A673 (cell line): ENCODE measurements at places on chromosomes 12 and 14.

DNA sequence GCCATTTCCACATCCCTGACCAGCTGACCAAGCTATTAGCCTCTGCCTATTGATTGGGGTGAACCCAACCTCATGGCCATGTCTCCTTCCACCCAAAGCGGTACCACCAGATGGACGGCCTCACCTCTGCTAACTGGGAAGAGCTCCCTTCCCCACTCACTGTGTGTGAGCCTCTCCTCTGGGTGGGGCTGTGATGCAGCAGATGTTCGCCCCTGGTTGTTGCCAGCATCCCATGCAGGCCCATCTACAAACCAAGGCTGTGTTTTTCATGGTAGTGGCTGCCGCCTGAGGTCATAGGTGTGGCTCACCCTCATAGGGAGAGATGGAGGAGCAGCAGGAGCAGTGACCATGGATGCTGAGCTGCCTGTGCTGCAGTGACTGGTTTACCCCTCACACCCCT, 47.6 kb upstream of the RD3L start:
- no peak for DNase-seq

GRCh38 chr12:123580772-123581171, 3.6 kb upstream of the TMED2 start:
- no peak for DNase-seq

- DNase-seq, result no peak
Measured at GRCh38 chr12:20289520-20289919, 78.8 kb upstream of the PDE3A start.

- no peak for DNase-seq
Measured at GRCh38 chr12:51687614-51688013, 96.6 kb downstream of the SCN8A start.

- DNase-seq, result peak; percentile 50
Measured at GRCh38 chr12:25924491-25925001, 33.9 kb upstream of the RASSF8 start.

DNA sequence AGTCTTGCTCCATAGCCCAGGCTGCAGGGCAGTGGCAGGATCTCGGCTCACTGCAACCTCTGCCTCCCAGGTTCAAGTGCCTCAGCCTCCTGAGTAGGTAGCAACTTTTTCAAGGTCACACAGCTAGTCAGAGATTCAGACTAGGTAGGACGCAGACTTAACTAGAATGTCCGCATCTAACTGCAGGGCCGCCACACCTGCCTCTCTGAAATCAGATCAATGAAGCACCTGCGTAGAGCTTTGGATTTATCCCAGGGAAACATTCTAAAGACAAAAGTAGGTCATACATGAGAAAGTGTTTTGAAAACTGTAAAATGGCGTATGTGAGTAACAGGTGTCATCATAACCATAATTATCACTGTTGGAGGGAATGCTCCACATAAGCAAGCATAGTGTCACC, 49.5 kb upstream of the PAPOLA start:
- DNase-seq, result no peak

- DNase-seq, result no peak
Measured at GRCh38 chr12:122873540-122873939, 22.4 kb downstream of the VPS37B start.

GRCh38 chr14:96062010-96062409, 22.8 kb downstream of the C14orf132 start:
- no peak for DNase-seq

DNA sequence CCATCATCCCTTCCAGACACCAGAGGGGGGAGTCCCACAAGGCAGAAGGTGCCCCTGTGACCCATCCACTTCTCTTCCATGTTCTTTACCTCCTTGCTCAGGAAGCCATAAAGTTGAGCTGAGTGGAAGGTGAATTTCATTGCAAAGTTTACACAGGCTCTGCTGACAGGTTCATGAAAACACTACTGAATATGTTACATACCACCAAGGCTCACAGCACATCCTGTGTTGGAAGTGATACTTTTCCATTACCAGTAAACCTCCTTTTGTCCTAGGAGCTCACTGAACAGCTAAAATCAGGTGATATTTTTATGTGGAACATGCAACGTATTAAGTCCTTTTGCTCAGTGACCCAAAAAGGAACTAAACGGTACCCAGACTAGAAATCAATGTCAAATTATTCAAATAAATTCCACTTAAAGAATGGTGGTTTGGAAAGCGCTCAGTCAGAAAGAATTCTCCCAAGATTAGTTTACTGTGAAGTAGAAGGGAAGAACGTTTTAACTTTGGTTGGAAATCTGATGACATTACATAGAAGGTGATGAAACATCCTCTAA, 196.2 kb upstream of the NUDT4 start:
- no peak for DNase-seq

DNA sequence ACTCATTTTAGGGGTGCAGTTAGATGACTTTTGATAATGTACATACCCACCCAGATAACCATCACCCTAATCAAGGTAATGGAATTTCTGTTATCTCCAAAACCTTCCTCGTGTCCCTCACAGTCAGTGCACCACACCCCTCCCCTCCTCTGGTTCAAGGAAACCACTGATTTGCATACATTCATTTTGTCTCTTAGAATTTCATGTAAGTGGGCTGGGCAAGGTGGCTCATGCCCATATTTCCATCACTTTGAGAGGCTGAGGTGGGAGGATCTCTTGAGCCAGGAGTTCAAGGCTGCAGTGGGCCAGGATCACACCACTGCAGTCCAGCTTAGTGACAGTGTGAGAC, 15.7 kb downstream of the ADIPOR2 start:
- no peak for DNase-seq

- no peak for DNase-seq
Measured at GRCh38 chr14:75803765-75804164, 142.7 kb downstream of the TTLL5 start.

GRCh38 chr12:130457215-130457614, 119.5 kb downstream of the PIWIL1 start:
- no peak for DNase-seq

DNA sequence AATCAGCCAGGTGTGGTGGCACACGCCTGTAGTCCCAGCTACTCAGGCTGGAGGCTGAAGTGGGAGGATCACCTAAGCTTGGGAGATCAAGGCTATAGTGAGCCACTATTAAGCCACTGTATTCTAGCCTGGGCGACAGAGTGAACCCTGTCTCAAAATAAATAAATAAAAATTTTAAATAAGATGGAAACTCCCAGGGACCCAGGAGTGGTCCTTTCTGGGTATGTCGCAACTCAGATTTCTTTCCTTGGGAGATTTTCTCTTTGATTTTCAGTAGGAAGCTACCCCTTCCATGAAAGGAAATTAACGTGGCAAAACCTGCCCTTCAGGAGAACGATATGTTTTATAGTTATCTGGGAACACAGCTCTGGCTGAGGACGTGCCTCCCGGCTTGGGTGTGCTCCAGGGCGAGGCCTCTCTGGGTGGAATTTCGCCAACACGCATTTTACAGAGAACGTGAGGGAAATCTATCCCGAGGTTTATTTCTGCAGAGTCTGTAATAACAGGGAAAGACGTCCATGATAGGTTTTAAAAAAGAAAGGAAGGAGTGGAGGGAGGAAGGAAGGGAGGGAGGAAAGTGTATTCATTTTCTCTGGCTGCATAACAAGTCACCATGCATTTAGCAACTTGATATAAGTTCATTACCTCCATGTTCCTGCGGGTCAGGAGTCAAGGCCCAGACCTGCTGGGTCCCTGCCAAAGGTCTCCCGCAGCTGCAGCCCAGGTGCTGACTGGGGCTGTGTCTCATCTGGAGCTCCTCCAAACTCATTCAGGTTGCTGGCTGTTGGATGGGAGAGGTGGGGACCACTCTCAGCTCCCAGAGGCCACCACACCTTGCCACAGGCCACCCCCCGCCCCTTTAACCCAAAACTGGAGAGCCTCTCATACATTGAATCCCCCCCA, 80.6 kb upstream of the GSC start:
- DNase-seq, result no peak

DNA sequence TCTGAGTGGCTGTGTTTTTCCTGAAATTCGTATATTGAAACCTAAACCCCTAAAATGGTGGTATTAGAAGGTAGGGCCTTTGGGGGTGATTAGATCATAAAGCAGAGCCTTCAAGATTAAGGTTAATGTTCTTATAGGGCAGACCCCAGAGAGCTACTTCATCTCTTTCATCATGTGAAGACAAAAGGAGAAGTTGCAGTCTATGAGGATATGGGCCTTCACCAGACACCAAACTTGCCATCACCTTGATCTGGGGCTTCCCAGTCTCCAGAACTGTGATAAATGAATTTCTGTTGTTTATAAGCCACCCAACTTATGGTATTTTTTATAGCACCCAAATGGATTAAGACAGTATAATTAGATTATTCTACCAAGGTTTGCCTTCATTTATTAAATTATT, 275.0 kb upstream of the ATP2B1 start:
- no peak for DNase-seq

GRCh38 chr14:58772794-58773620, 135.2 kb downstream of the DACT1 start:
- DNase-seq, result no peak

GRCh38 chr12:24719293-24719721, 229.6 kb downstream of the BCAT1 start:
- DNase-seq, result peak; percentile 35

GRCh38 chr14:73945159-73945670, 4.7 kb downstream of the FAM161B start:
- no peak for DNase-seq

DNA sequence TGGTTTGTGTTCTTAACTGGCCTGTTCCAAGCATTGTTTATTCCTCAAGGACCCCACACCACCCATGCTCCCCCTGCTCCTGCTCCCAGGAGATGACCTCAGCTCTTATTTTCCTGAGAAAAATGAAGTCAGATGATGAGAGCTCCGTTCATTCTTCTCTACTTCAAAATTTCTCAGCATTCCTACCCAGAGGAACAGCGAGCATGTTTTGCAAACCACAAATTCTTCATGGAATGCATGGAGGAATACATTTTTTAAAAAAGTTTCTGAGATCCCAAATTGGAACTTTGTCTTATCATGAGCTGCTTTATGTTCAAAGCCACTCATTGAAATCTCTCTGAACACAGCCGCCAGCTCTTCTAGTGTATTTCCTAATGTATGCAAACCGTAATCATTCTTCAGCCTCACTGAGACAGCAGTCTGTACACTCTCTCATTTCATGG, 44.9 kb downstream of the SYNE2 start:
- no peak for DNase-seq

- DNase-seq, result no peak
Measured at GRCh38 chr14:95922080-95922479, 45.4 kb downstream of the TUNAR start.

- peak; percentile 81 for DNase-seq
Measured at GRCh38 chr14:69137843-69138535, 14.9 kb downstream of the DCAF5 start.

GRCh38 chr14:34246206-34246605, 215.8 kb downstream of the SPTSSA start:
- DNase-seq, result no peak

- no peak for DNase-seq
Measured at GRCh38 chr14:102911541-102911951, 10.9 kb upstream of the AMN start.

GRCh38 chr12:101714877-101715444, 17.5 kb downstream of the CHPT1 start:
- no peak for DNase-seq

DNA sequence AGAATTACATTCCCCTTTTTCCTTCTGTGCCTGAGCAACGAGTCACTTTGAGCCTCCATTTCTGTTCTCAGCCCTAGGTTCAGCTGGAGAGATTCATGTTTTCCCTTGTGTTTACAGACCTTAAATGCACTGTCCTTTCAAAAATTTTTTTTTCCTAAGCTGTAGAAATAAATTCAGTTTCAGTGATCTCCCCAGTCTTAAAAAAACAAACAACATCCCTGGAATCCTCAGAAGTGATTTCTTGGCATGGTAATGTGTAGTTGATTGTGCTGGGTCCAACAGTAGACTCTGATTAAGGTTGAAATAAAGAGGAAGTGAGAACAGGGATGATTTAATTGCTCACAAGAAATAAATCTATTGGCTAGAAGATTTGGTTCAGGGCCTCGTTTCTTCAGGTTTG, 89.3 kb downstream of the NTN4 start:
- no peak for DNase-seq

- no peak for DNase-seq
Measured at GRCh38 chr12:56537546-56537945, 15.9 kb downstream of the RBMS2 start.

DNA sequence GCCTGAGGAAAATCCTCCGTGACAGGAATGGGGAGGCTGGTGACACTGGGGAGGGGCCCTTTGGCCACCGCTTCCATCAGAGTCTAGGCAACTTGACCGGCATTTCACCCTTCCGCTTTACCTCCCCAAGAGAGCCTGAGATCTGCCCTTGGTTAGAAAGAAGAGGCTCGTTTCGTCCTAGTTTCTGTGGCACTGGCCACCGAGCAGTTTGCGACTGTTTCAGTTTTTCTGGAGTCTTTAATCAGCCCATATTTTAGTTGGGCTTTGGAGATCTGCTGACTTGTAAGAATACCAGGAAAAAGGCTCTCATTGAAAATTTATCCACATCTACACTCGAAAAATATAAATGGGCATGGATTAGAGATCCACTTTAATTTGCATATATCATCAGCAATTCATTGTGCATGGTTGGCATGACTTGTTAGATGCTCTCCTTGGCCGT, 414 bp upstream of the ANKS1B start:
- DNase-seq, result no peak

- DNase-seq, result no peak
Measured at GRCh38 chr12:45713078-45713477, 16.4 kb upstream of the ARID2 start.

- DNase-seq, result no peak
Measured at GRCh38 chr14:68908803-68909202, 70.3 kb downstream of the ACTN1 start.

DNA sequence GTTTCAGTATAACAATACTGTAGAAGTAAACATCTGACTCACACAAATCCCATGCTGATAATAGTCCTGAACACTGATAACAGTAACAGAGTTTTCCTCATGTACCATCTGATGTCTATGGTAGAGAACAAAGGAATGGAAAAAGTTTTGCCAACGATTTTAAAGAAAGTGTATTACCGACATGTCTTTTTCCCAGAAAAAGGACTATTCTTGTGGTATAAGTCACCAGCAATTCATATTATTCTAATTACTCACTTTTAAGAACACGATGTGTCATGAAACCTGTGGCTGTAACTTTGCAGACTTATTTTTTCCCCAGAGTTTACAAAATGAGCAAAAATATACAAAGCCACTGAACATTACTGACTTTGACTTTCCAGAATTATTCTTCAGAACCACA, 40.1 kb upstream of the DCN start:
- no peak for DNase-seq
